ENCODE measurements at places on chromosomes 7 and 10.

- no peak for DNase-seq
These were observed 35.3 kb downstream of the INPP5F start for GRCh38 chr10:119761106-119761505.

DNA sequence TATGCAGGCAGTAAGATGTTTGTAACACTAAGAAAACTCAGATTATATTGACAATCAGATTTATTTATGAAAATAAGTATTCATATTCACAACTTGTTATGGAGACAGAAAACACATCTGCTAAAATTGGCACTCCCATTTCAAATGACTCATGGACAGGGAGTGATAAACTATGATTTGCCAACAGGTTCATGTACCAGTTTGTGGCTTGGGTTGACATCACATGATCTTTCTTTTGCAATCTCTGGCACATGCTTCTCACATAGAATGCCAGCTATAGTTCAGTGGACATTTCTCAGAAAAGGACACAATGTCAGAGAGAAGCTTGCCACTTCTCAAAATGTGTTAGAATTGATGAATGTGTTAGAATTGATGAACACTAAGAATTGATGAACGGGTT is 663.2 kb upstream of the ANKRD30A start:
- DNase-seq, result no peak

- no peak for DNase-seq
These were observed 138.1 kb upstream of the LAMB4 start for GRCh38 chr7:108268200-108268820.

DNA sequence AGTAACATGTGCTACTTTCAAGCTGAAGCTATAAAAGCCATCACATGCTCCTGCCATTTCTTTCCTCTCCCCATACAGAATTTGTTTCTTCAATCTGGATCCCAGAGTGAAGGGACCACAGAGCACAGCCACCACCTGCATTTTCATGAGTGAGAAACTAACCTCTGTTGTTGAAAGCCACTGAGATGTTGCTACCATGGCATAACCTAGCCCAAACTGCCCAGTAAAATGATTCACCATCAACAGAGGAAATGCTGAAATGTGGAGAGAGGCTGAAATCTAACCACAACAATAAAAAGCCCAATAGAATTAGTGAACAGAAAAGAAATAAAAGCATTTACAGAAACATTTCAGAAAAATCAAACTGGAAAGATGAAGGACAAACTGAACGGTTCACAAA is 125.2 kb downstream of the AMPH start:
- DNase-seq, result no peak

DNA sequence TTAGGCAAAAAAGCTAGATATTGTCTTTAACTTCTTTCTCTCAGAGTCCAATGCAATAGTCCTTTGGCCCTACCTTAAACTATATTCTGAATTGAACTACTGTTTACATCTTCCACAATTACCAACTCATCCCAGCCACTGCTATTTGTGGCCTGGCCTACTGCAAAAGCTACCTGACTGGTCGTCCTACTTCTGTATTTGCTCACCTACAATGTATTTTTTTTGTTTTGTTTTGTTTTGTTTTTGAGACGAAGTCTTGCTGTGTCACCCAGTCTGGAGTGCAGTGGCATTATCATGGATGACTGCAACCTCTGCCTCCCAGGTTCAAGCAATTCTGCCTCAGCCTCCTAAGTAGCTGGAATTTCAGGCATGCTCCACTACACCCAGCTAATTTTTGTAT is 51.2 kb downstream of the ARL4A start:
- no peak for DNase-seq

- no peak for DNase-seq
These were observed 312 bp downstream of the PDCD11 start for GRCh38 chr10:103396789-103397087.

- DNase-seq, result no peak
These were observed 9.6 kb downstream of the CCL26 start for GRCh38 chr7:75762350-75762917.

- DNase-seq, result no peak
These were observed 42.8 kb upstream of the SLC13A1 start for GRCh38 chr7:123242467-123243092.

GRCh38 chr10:78755877-78756455 is 312.8 kb upstream of the ZMIZ1 start:
- DNase-seq, result no peak

- no peak for DNase-seq
These were observed 57.4 kb downstream of the ITGB8 start for GRCh38 chr7:20388084-20388483.

DNA sequence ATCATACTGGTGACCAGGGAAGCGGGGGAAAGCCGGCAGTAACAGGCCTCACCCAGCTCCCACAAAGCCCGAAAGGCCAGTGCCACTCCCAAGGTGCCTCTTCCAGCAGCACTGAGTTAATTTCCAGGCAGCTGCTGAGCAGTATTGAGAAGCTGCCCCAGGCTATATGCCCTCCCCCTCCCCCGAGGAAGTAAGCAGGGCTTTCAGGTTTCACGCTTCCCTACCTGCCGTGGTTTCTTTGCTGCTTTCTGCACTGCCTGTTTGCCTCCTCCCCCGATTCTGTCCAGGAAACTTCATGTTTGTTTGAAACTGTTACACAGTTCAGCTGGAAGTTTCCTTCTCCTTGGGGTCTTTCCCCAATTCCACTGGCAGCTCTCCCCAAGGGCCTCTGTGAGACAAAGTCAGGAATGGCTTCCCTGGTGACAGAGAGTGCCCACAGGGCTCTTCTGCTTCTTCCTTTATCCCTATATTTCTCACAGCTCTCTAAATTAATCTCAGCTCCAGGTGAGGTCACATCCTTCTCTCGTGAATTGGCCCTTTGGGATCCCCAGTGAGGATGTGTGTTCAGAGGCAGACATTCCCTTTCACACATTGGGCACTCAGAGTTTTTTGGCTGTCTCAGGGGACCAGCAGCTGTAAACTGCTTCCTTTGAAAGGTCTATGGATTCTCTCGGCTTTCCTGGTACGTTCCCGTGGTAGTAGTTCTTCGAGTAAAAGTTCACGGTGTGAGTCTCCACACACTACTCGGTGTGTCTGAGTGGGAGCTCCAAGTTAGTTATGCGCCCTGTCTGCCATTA is 19.4 kb downstream of the C1GALT1 start:
- DNase-seq, result no peak

DNA sequence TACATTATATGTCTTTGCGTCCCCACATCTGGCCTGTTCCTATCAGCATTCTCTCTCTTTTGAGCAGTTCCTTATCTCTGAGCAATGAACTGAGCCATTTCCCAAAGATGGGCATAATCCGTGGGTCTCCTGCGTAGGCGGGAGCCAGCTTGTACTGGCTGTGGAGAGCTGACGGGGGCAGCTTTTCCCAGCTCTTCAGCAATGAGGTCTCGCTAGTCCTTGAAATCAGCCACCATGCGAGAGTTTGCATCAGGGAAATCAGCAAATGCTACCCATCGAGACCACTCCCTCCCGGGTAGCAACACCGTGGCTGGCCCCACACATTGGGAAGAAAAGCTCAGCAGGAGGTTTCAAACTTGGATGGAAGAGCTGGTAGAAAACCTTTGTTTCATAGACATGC is 51.9 kb upstream of the FAM180A start:
- no peak for DNase-seq

- DNase-seq, result no peak
These were observed 54.0 kb downstream of the BRI3 start for GRCh38 chr7:98335411-98335977.

- DNase-seq, result no peak
These were observed 200.9 kb downstream of the CXCL12 start for GRCh38 chr10:44183667-44184632.

DNA sequence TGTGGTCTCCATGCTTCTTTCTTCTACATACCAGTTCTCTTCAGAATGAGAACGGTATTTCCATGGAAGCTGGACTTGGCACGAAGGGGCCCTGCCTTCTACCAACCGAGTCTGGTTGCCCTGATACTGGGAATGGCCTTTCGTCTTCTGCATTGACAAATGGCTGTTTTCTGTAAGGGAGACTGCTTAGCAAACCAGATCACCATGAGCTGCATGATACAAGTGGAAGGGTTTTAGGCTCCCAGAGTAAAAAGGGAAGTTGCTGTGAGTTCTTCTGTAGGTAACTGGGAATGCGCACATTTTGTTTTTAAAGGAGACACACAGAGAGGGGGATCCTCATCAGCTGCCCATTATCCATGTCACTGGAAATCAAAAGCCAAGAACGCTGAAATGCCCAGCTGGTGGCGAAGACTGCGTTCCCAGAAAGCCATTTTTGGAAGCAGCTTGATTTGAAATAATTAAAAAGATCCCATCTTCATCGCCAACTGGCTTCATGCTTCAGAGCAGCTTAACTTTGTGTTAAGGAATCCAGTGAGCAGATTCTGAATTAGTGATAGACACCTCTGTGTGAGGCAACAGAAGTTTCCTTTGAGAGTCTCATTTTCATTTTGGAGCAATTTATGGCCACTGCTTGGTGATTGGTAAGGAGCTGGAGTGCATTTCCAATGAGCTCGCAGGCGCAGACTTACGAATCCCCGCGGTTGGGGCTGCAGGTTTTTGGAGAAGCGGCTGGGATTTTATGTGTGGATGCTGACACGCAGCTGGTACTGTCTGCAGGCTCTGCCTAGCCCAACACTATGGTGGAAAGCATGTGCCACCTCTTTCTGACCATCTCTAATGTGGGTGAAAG is 672.7 kb upstream of the FOXK1 start:
- DNase-seq, result no peak

GRCh38 chr7:151468217-151469018 is 28.5 kb upstream of the CRYGN start:
- DNase-seq, result no peak

- no peak for DNase-seq
These were observed 25.6 kb upstream of the LIMK1 start for GRCh38 chr7:74057987-74058386.

DNA sequence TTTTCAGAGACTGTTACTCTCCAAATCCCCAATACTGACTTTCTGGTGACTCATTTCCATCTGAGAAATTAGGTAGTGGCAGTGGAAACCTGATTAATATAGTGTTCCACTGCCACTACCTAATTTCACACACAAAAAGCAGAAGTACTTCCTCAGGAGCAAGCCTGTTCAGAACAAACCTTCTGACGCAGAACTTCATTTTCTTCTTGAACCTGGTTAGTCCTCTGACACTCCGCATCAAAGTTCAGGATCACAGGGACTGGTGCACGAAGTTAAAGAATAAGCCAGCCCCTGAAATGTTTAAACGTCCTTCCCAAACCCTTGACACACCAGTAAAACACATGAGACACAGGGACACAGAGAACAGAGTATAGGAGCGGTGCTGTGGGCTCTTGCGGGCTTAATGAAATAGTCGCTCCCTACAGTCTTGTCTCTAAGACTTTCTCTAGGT is 4.4 kb downstream of the WDR91 start:
- DNase-seq, result no peak

DNA sequence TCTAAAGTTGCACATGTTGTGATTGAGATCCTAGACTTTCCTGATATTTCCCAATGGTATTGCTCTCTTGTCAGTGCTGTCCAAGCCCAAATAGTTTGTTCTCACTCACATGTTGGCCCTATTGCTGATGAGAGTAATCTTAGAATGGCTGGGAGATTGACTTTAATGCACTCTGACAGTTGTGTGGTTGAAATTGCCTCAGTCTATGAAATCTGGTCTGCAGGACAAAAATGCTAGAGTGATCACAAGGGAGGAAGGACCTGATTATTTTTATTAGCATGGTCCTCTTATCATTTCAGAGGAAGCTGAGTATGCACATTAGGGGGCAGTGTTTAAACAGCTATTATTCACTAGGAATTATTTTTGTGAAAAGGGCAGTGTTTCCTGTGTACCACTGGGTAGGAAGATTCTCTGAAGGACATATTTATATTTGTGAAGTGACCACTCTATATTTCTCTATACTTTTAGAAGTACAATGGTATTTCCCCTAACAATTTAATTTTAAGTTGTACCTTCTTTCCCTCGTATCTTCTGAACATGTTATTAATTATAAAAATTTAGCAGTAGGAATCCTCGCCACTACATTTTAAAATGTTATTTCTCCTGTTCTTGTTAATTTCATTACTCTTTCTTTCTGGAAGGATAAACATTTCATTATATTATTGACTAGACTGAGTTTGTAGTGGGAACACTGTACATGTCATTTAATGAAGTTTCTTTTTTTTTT is 64.4 kb downstream of the SUGCT start:
- no peak for DNase-seq

GRCh38 chr7:110507369-110507768 is 583.6 kb upstream of the LRRN3 start:
- DNase-seq, result no peak

DNA sequence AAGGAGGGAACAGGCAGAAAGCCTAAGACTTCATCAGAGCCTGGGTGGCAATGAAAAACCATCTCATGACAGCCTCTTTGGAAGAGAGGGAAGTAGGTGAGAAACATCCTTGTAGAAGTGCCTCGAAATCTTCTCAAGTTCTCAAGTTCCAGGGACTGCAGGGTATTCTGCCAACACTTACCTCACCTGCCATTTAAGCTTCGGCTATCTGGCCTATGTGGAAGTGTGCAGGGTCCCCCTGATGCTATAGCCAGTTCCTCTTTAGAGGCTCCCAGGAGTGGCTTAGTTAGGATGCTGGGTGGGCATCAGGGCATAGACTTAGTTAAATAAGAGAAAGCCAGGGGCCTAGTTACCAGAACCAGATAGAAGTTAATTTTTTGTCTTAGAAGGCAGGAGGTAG is 27.0 kb downstream of the ABCC2 start:
- DNase-seq, result no peak

GRCh38 chr7:16741676-16742075 is 11.9 kb upstream of the TSPAN13 start:
- no peak for DNase-seq

DNA sequence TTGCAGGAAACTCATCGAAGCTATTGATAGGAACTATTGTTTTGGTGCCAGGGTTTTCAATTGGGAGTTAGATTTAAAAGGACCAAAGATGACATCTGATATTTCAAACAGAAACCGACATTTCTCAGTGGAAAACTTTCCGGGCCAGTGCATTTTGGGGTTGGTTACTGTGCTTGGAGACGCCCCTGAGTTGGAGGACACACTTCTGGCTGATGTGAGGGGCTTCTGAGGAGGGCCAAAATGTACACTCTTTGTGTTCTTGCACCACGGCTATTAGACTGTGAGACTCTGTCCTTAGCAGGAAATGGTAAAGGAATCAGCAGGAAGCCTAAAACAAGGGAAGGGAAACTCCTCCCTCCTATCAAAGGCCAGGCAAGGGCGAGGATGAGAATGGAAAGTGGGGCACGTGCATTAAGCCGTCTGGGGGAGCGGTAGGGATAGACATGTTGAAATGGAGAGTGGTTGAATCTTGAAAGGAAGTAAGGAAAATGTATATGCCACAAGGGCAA is 1.8 kb upstream of the SRGN start:
- no peak for DNase-seq

Data from activated naive CD4-positive, alpha-beta T cell (primary cell).